Esophagus muscularis mucosa (tissue), 4 donors: ENCODE measurements at places on chromosomes 7 and 10.

DNA sequence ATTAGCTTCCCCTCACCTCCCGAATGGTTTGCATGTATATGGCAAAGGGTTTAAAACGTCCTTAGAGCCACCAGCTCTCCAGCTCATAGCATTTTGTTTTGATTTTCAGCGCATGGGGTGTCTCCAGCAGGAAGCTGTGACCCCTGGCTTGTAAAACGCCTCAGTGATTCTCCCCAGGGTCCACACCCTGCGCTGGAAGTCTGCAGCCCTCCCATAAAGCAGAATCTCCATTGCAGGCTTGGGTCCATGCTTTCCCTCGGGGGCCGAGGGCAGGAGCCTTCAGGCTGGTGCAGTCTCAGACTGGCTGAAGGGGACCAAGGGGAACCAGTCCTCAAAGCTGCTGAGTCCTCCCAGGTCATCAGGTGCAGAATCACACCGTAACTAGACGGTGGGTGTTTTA, 109.7 kb downstream of the VIPR2 start:
- peak; percentile 60 for DNase-seq
- H3K27me3 ChIP-seq, result no peaks in the 10 kb centered on the region
- no peak overlapping the region for H3K27ac ChIP-seq
- peaks cover 27% of the 10 kb centered on the region for H3K4me1 ChIP-seq
- H3K36me3 ChIP-seq, result no peaks in the 10 kb centered on the region
- H3K4me3 ChIP-seq, result no peak overlapping the region

DNA sequence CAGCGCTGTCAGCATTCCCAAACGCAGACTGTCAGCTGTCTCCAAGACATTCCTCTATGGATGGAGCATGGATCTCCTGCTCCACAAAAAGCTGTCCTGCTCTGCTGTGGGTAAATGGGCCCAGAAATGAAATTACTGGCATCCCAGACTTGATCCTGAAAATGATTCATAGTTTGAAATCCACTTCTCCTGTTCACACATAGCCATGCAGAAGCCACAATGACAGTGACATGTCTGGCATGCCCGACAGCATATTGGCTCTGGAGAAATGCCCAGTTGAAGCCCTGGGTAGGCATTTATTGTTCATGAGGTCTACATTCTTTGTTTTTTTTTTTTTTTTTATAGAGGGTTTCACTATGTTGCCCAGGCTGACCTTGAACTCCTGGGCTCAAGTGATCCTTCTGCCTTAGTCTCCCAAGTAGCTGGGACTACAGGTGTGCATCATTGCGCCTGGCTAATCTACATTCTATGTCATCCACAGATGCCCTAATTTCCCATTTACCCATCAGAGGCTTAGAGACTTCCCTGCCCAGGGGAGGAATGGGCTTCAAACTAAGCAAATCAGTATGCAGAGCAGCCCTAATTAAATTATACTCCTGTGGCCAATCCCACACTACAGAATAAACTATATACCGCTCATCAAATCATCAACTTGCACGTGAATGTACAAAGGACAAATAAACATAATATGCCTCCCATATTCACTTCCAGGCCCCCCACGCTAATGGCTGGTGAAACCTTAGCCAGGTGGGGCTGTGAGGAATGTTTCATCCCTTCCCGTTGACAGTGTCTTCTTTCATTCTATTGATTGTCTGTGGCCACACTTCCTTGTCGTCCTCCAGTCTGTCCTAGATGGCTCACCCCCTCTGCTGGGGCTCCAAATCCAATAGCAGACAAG, 61.8 kb upstream of the EEPD1 start:
- no peak for DNase-seq
- H3K27me3 ChIP-seq, result no peaks in the 10 kb centered on the region
- no peak overlapping the region for H3K27ac ChIP-seq
- no peaks in the 10 kb centered on the region for H3K4me1 ChIP-seq

DNA sequence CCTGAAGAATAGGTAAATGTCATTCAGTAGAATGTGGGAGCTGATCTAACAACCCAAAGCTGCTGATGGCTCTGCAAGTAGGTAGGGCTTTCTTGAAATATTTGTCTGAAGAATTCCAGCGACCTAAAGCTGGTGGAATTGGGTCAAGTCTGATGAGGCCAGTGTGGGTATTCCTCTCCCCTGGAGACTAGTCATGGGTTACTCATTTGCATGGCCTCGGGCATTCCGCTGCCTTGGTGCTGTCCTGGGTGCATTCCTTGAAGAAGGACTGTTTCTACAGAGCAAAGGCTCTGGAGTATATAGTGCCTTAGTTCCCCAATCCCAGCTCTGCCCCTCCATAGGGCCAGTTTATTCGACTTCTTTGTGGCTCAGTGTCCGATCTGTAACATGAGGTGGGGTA, 19.2 kb downstream of the PDK4 start:
- no peaks in the 10 kb centered on the region for H3K4me1 ChIP-seq
- DNase-seq, result no peak
- no peaks in the 10 kb centered on the region for H3K36me3 ChIP-seq
- H3K27ac ChIP-seq, result no peak overlapping the region
- no peak overlapping the region for H3K4me3 ChIP-seq

GRCh38 chr10:11677480-11677879, 64.7 kb upstream of the ECHDC3 start:
- H3K4me3 ChIP-seq, result no peak overlapping the region
- no peak overlapping the region for H3K27ac ChIP-seq
- H3K27me3 ChIP-seq, result no peaks in the 10 kb centered on the region
- no peaks in the 10 kb centered on the region for H3K36me3 ChIP-seq
- DNase-seq, result no peak
- H3K4me1 ChIP-seq, result no peaks in the 10 kb centered on the region

DNA sequence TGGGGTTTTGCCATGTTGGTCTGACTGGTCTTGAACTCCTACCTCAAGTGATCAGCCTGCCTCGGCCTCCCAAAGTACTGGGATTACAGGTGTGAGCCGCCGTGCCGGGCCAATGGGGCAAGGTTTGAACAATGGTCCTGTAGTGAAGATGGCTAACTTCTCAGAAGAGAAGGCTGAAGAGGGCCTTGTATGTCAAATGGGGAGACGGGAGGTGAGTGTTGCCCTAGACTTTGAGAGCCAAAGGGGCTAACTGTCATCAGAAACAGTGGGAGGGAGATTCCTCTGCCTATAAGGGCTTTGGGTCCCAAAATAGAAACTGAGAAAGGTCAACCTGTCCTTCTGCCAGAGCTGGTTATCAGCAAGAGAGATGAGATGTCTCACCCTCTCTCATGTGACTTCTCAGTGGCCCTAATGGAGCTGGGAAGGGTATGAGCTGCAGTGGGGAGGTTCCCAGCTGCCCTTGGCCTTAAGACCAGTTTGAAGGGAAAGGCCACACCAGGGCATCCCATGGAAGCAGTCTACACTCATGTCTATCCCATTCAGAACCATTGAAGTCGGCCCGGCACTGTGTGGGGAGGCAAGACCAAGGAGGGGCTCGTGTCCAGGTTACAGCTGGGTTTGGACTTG, 1.3 kb upstream of the SAMD8 start:
- no peak for DNase-seq
- peak overlapping the region; percentile 97 for H3K27ac ChIP-seq
- H3K27me3 ChIP-seq, result no peaks in the 10 kb centered on the region
- H3K4me3 ChIP-seq, result peak overlapping the region; percentile 82

GRCh38 chr10:133467286-133467911, 13.7 kb downstream of the SCART1 start:
- no peak overlapping the region for H3K27ac ChIP-seq
- no peaks in the 10 kb centered on the region for H3K4me1 ChIP-seq
- no peaks in the 10 kb centered on the region for H3K27me3 ChIP-seq

DNA sequence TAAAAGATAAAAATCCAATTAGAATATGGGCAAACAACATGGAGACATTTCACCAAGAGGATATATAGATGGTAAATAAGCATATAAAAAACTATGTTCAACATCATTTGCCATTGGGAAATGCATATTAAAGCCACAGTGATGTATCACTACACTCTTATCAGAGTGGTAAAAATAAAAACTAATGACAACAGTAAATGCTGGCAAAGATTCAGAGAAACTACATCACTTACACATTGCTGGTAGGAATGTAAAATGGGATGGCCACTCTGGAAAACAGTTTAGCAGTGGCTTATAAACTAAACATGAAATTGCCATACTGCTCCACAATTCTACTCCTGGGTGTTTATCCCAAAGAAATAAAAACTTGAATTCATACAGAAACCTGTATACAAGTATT, 59.2 kb downstream of the CROT start:
- no peak overlapping the region for H3K4me3 ChIP-seq
- H3K4me1 ChIP-seq, result no peaks in the 10 kb centered on the region
- no peaks in the 10 kb centered on the region for H3K36me3 ChIP-seq
- DNase-seq, result no peak
- no peaks in the 10 kb centered on the region for H3K27me3 ChIP-seq
- H3K27ac ChIP-seq, result no peak overlapping the region

DNA sequence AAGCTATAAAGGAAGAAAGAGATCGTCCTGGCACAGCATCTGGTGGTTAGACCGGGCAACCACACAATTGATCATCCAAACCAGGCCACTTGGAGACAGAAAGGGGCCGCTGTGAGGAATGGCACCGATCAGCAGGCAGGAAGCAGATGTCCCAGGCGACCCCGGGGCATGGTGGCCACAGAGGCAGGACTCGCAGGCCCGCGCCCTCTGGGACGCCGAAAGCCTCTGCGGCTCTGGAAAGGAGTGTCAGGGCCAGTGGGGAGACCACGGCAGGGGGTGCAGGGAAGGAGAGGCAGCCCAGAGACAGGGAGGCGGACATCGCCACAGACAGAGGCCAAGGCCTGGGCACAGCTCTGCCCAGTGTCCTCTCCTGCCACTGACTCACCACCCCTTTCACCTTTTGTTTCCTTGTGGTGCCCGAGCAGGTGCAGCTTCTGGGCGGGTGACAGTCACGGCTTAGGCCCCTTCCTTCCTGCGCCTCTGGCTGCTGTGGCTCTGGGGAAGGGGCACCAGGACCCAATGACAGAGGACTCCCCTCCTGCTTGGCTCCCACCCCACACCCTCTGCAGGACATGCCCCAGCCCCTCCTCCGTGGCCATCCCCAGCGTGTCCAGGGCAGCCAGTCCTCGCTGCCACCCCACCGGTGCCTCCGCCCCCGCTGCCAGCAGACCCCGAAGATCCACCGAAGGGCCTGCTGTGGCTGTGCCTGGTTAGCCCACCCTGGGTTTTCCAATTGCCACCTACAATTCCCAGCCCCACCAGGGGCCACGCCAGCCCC, 10.9 kb downstream of the STK32C start:
- no peak for DNase-seq

DNA sequence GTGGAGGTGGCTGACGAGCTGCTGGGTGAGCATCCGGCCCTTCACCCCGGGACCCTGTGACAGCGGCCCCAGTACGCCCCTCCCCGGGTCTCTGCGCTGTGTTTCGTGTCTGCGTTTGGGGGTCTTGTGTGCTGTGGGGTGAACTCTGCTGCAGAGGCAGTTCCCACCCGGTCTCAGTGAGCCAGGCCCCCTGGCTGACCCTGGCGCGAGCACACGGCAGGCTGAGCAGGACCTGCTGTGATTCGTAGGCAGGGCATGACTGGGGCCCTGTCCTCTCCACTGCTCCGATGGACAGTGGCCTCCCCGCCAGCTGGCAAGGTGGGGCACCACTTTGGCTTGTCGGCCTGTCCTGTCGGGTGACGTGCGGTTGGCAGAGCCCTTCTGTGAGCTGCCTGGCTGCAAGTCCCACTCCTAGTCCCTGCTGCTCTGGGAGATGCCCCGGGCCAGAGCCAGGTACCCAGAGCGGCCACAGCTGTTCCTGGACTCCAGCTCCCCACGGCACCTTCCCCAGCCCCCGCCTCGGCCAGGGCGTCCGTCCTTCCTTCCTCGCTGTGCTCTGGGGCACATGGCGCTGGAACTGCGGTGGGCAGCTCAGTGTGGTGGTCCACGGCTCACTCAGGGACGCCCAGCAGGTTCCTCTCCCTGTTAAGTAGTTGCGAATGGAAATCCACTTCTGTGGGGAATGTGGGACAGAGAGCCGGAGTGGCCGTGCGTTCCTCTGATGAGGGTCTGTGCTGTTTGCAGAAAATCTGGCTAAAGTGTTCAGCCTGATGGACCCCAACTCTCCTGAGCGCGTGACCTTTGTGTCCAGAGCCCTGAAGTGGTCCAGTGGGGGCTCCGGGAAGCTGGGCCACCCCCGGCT, 10.5 kb downstream of the GET4 start:
- no peak overlapping the region for H3K4me3 ChIP-seq
- H3K27me3 ChIP-seq, result no peaks in the 10 kb centered on the region
- no peak overlapping the region for H3K27ac ChIP-seq
- peaks cover 38% of the 10 kb centered on the region for H3K36me3 ChIP-seq
- DNase-seq, result no peak

DNA sequence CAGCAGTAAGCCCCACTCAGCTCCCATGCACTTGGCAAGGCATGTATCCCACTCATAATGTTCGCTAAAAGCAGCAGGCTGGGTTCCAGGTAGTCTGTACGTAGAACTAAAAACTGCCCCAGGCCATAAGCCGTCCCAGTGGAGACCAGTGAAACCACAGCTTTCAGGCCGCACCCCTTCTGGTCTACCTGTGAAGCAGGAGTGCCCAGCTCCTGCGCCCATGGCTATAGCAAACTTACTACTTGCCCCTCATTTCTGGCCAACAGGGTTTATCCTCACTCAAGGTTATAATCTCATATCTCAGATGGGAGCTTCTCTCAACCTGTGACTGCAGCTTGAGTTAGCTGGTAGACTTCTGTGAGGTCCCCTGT, 338.2 kb upstream of the LRRTM3 start:
- H3K27ac ChIP-seq, result no peak overlapping the region
- no peaks in the 10 kb centered on the region for H3K27me3 ChIP-seq
- no peaks in the 10 kb centered on the region for H3K36me3 ChIP-seq
